ENCODE measurements at places on chromosomes 1 and 21.

DNA sequence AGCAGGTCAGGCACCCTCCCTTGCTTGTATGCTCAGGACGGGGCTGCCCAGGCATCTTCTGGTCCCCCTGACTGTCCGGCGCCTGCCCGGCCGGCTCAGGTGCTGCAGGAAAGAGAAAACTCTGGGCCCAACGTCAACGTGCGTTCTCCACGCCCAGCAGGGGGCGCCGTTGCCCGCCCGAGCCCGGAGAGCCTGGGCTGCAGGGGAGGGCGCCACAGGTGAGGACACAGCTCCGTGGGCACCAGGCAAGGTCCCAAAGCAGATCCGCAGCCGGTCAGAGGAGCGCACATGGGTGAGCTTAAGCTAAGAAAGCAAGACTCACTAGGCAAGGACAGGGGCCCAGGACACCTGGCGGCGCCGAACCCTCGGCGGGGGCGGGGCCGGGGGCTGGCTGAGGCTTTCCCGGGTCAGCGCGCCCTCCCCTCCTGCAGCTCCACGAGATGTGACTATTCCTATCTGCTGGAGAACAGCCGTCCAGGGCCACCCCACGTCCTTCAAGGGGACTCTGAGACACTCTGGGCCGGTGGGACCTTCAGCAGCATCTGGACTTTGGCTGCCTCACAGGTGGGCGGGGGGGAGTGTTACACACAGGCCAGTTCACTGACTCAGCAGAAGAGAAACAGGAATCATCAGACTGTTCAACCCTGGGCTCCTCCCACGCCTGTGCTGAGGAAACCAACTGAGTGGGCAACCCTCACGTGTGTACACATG, 29.3 kb downstream of the KRTAP10-1 start:
- DNase-seq: peak; percentile 68

DNA sequence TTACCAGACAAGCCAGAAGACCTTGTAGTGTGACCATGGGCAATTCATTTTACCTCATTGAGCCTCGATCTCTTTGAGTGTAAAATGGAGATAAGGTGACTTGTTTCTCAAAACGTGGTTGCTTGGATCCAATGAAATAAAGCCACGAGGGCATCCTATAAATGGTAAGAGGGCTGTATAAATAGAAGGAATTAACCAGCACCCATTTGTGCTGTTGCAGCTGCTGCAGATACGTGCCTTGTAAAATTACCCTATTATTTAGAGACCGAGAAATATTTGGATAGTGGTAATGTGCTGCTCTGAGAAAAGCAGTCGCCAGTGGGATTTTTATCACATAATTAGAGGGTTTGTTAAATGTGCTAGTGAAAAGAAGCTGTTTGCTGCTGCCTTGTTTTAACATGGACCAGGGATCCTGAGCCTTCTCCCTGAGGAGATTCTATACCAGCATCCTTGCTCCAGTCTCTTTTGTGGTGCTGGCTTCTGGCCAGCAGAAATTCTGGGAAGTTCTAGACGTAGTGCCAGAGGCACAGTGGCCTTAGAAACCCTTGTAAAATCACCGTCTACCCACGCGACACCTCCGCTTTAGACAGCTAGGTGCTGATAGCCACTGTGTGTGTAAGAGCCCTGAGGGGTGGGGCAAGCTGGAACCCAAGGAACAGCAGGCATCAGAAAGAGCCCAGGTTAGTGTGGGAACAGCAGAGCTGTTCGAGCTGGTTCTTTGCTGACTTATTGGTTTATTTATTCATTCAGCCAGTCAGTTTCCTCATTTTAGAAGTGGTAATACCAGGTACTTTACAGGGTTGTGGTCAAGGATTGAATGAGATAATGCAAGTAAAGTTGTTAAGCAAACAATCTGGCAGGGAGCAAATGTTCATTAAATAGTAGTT, 137.5 kb downstream of the NOS1AP start:
- no peak for DNase-seq

- no peak for DNase-seq
Observed at GRCh38 chr1:201838381-201838780, 9.4 kb downstream of the IPO9 start.

DNA sequence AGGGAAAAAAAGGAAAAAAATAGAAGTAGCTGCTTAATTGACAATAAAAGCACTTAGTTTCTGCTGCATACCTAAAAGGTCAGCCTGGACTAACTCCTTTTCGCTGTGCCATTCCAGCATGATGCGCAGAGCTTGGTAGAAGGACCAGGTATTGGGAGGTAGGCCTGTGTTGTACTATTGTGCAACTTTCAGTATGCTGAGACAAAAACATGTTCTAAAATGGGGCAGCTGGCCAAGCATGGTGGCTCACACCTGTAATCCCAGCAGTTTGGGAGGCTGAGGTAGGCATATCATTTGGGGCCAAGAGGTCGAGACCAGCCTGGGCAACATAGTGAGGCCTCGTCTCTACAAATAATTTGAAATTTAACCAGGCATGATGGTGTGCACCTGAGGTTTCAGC, 15.0 kb upstream of the SCCPDH start:
- no peak for DNase-seq

GRCh38 chr1:201676197-201676596, 137.3 kb downstream of the NAV1 start:
- no peak for DNase-seq

GRCh38 chr1:171142416-171143385, 42.4 kb upstream of the FMO2 start:
- DNase-seq: no peak

DNA sequence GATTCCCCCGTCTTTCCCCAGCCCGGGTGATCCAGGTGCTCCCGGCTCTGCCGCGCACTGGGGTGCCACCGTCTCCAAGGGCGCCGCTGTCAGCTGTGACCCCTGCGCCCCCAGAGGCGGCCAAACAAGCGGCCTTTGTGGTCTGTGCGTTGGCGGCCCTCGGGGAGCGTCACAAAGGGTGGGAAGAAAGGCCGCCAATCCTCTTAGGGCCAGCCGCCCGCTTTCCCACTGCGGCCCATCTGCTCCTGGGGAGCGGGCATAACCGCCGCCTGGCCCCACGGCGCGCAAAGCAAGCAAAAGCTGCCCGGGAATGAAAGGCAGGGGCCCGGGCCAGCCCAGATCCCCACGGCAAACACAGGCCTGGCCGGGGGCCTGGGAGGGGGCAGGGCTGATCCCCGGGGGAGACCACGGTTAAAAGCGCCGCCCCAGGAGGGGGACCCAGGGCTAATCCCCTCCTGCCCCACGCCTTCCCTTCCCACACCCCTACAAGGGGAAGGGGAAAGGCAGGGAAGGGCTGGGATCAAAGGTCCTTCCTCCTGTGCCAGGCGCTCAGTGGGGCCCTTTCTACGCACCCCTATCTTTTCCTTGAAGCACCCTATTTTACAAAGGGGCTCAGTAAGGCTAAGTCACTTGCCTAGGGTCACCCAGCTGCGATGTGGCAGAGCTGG, 24.0 kb downstream of the C1QB start:
- no peak for DNase-seq

DNA sequence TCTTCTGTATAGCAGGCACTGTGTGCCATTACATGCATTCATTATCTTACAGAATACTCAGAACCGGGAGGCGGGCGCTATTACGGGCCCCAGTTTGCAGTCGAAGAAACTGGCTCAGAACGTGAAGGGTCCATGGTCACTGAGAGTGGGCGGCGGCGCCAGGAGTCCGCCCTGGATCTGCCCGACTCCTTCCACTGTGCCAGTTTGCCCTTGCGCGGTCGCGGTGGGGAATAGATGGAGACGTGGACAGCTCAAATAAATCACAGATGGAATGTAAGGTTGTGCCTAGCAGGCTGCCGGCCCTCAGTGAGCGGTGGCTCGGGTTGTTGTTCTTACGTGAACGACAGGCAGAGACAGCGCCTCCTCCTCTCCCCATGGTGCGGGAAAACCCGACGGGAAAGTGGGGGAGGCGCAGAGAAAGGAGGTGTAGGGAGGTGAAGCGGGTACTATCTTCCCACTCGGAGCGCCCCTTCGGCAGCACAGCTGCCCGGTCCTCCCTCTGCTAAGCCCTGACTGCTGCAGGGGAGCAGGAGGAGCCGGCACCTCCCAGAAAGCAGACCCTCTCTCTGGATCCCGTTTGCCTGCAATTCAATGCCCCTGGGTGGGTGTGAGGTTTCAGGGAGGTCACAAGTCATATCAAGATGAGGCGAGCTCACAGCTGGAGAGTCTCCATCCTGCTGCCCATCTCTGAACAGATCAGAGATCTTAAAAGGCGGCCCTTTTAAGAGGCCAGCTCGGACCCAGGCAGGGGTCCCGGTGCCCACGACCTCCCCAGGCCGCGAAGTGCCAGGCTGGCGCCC, 1.1 kb downstream of the COL9A2 start:
- DNase-seq: peak; percentile 51

GRCh38 chr1:2320760-2321667, 70.3 kb downstream of the MORN1 start:
- no peak for DNase-seq

DNA sequence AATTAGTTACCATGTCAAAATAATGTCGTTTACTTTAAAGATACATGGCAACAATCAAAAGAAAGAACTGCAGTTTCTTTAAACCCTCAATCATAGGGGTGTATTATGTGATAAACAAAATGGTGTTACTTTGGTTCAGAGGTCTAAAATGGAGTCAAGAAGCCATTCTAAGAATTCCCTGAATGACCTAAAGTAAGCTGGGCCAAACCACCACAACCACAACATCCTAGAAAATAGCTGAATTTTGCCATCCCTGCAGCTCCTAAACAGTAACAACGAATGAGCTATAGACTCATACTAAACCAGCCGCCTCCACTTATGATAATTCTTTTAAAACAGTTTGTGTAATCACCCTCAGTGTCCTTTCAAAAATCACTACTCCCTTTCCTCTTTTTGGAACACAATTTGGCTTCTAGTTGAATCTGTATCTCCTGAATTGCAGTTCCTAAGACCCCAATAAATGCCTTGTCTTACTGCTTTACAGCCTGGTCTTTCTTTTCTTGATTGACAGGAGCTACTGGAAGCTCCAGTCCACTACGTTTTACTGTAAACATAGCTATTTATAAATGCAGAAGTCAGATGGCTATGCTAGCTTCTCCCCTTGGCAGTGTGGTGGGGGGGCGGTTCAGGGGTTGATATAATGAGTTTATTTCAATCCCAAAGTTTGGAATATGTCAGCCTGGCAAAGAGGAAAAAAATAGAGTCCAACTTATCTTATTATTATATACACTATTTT, 84.3 kb downstream of the PLPPR4 start:
- DNase-seq: no peak

GRCh38 chr1:101781201-101781831, 215.4 kb downstream of the OLFM3 start:
- DNase-seq: no peak

DNA sequence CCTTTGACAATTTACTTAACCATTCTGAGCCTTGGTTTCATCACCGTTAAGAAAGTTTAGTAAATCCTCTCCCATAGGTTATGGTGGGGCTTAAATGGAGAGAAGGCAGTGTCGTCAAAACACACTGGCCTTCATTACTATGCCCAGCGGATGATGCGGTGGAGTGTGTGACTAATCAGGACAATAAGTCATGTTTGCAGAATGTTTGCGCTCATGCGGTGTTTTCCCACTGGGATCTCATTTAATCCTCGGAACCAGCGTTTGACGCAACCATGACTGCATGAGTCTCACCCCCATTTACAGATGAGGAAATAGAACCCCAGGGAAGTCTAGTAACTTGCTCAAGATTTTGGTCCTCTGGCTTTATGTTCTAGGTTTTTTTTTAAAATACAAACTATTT, 17.5 kb downstream of the SLC26A9 start:
- no peak for DNase-seq

DNA sequence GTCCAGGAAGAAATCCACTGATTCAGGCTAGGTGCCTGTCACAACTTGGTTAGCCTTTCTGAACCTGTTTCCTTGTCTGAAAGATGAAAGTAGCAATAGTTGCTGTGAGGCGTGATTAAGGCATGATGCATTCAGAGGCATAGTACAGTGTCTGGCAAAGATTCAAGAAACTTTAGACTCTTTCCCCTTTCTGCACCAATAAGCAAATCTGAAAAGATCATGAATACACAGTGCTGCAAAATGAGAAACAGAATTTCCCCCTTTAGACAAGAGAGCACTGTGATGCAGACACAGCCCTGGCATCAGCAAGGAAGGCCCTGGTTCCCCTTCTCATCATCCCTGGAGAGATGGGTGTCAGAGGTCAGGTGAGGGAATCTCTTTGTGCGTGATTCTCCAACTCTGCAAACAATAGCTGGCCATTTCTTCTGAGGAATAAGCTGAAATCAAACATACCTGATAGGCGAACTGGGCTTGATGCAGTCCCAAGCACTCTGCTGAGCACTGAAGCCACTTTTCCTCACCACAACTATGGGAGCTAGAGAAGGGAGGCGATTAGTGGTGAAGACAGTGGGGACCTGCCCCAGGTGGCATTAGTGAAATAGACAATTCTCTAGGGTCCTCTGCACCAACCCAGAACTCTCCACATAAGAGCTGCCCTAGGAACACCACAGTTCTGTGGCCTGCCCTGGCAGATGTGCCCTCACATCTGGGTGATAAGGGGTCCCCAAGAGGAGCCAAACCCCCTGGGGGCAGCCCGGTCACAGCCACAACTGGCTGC, 41.7 kb downstream of the ITPKB start:
- peak; percentile 69 for DNase-seq

- DNase-seq: no peak
Observed at GRCh38 chr1:43065616-43066399, 106.3 kb downstream of the EBNA1BP2 start.

DNA sequence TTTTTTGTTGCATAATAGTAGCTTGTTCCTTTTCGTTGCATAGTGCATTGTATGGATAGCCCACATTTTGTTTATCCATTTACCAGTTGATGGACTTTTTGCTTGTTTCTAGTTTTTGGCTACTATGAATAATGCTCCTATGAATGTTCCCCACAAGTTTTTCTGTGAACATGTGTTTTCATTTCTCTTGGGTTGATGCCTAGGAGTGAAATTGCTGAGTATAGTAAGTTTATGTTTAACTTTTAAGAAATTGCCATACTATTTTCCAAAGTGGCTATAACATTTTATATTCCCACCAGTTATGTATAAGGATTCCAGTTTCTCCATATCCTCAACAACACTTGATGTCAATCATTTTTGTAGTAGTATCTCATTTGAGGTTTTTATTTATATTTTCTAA, 84.8 kb upstream of the CACYBP start:
- no peak for DNase-seq

DNA sequence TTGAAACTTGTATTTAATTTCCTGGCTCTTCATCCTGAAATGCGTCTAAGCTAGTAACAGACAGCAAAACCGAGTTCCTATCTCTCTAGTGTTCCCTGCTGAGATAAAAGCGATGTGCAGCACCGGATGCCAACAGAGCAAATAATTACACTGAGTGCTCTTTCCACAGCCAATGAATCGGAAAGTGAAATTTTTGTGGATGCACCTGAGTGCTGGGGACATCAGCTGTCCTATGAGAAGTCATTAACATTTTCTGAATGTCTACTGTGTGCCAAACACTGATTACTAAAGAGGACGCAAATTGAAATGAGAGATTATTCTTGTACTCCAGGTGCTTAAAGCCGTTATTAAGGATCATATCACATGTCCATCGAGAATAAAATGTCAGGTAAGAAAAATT, 278.0 kb downstream of the RGS7 start:
- DNase-seq: no peak

- DNase-seq: no peak
Observed at GRCh38 chr1:12438349-12438924, 179.6 kb downstream of the DHRS3 start.

GRCh38 chr1:2352897-2353550, 38.3 kb downstream of the MORN1 start:
- no peak for DNase-seq

GRCh38 chr1:115134231-115134630, 44.9 kb upstream of the TSPAN2 start:
- DNase-seq: no peak

- no peak for DNase-seq
Observed at GRCh38 chr1:239854922-239855321, 236.8 kb upstream of the FMN2 start.
